ENCODE measurements at places on chromosomes 6 and 20.
A peak's percentile ranks its signal among the peaks of the same experiment; 100 is the strongest.

DNA sequence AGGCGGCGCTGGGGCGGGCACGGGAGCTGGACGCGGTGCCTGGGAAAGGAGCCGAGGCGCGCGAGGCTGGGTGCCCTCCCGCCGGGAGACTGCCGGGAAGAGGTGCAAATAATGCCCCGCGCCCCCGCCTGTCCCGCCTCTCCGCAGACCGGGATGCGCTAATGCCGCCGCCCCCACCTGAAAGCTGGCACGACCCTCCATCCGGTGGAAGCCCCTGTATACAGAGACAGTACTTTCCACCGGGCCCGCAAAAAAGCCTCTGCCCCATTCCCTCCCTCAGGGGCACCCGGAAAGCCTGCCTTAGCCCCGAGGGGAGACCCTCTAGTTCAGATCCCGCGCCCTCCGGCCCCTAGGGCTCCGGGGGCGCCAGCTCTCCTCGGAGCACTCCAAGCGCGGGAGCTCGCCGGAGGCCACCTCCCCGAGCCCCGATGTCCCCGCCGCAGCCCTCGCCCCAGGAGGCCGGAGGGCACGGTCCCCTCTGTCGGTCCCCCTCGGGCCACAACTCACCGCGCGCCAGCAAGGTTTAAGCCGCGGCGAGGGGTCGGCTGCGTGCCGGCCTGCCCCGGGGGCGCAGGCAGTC, 1.2 kb downstream of the GRM4 start:
- DNase-seq = no peak

DNA sequence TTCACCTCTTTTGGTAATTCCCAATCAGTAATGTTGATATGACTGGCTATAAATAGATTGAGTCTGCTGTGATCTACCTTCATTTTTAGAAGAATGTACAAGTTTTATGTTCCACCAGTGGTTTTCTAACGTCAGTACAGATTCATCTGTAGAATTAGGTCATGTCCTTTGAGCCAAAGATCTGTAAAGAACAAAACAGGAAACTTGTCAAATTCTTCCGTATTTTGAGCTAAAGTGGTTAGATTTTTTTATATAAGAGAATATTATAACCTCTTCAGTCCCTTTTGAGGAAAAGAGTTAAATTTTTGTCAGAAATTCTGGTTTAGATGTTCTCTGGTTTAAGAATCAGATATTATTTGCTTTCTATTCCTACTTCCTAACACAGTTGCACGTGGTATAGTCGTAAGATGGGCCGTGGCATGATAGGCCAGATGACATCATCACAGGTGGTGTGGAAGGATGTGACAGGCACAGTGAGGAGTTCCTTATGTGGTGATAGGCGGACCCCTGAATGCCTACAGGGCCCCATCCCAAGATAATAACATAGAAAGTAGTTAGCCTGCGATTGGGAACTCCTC, 62.3 kb downstream of the SNX9 start:
- DNase-seq = no peak

DNA sequence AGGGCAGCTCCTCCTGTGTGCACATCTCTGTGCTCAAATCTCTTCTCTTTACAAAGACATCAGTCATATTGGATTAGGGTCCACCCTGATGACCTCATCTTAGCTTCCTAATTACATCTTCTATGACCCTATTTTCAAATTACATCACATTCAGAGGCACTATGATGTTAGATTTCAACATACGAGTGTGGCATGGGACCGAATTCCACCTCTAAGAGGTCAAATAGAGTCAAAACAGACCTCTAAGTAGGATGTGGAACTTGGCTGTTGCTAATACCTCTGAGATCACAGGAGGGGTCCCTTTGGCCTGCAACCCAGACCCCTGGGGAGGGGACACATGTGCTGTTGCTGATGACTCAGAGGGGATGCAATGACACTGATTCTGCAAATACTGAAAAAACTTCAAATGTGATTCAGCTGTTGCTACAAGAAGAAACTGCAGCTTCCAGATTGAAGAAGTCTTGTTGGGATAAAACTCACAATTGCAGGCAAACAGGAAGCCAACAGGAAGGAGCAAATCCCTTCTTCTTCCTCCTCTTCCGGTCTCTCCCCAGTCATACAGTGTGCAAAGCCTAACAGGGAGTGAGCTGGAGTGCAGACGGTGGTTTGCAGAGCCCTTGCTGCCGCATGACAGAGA, 216.2 kb downstream of the MYLK4 start:
- DNase-seq = peak; percentile 34

GRCh38 chr6:127458817-127459216, 372 bp downstream of the KIAA0408 start:
- no peak for DNase-seq

- DNase-seq = no peak
These were observed 48.0 kb downstream of the CDC5L start for GRCh38 chr6:44435500-44435899.

GRCh38 chr6:107717781-107718180, 106.3 kb downstream of the SCML4 start:
- no peak for DNase-seq

DNA sequence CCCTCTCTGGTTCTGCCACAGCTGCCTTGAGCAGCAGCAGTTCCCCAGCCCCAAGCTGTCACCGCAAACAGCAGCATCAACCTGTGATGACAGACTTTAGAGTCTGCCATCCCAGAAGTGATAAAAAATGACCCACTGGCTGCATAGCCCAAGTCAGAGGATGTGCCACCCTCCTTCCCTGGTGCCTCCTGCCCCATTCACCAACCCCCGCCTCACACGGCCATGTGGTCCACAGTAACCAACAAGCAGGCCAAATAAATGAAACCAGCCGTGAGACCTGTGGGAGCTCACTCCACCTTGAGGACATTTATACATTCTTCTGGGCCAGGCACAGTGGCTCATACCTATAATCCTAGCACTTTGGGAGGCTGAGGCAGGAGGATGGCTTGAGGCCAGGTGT, 98.2 kb downstream of the PRND start:
- no peak for DNase-seq

DNA sequence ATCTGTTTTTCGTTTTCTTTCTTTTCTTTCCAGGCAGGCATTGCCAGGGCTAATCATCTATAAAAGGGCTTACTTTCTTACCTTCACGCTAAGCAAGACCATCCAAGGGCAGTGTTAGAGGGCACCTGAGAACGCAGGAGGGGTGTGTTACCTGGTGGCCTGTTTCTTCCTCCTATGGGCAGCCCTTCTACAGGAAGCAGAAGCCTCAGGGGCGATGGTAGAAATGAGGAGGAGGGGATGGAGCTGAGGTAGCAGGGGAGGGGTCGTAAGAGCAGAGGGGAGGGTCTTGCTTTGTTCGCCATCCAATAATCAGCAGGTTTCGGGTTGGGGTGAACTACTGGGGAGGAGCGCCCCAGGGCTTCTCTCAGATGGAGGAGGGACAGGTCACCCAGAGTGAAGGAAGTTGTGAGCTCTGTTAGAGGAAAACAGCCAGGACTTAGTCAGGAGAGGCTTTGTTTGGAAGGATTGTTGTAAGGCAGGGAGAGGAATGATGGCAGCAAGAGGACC, 1.5 kb upstream of the CCR6 start:
- DNase-seq = no peak

GRCh38 chr6:403659-404655, 12.4 kb downstream of the IRF4 start:
- DNase-seq = no peak

- DNase-seq = no peak
These were observed 6.6 kb downstream of the CCN5 start for GRCh38 chr20:44721785-44722054.

GRCh38 chr20:17969278-17969883, 563 bp downstream of the MGME1 start:
- no peak for DNase-seq

- no peak for DNase-seq
These were observed 97.4 kb downstream of the PLCB4 start for GRCh38 chr20:9166153-9166780.

DNA sequence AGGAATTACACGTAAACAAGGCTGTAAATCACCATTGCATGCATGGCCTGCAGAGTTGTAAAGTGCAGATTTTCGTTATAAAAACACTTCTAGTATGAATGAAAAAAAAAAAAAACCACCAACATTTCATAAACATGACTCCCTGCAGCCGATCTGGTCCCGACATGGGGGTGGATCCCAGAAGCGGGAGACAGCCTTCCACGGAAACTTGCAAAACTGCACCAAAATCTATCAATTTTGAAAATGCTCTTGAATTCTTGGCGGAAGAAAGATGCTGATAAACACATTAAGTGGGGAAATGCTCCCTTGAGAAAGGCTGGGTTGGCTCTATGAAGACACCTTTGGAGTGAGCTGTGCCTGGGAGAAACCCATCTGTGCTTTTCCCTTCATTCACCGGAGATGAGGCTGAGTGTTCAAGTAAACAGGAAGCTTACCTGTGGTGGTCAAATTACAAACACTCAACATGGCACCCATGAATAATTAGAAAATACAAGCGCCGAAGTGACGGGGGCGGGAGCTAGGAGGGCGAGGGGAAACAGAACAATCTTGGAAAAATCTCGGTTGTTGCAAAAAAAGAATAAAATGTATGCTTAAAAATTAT, 845 bp upstream of the ANKRD60 start:
- DNase-seq = no peak

DNA sequence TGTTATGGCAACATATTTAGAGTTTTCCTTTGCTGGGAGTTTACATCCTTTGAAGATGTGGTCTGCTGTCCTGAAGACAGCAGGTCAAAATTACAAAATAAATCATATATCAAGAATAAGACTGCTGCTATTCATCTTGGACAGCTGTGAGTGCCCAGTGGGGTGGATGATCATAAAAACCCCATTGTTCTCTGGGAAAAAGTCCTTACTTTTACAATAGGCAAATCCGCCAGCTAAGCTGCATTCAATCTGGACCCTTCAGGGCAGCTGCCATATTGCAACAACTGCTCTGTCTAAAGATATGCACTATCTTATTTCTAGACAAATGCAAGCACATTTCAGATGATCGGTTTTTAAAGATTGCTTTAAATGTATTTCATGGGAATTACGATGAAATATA, 19.4 kb downstream of the CASS4 start:
- no peak for DNase-seq
